CD4-positive, alpha-beta T cell treated with Interferon gamma for 1 hour (primary cell): ENCODE measurements at places on chromosomes 3 and 15.

GRCh38 chr3:182568876-182569275, 224.4 kb upstream of the ATP11B start:
- DNase-seq, result no peak

- DNase-seq, result no peak
These were observed 234.6 kb downstream of the THRB start for GRCh38 chr3:24259901-24260512.

- DNase-seq, result no peak
These were observed 482.4 kb upstream of the DPPA4 start for GRCh38 chr3:109819734-109820133.

GRCh38 chr3:27279123-27279522, 90.1 kb downstream of the NEK10 start:
- no peak for DNase-seq

DNA sequence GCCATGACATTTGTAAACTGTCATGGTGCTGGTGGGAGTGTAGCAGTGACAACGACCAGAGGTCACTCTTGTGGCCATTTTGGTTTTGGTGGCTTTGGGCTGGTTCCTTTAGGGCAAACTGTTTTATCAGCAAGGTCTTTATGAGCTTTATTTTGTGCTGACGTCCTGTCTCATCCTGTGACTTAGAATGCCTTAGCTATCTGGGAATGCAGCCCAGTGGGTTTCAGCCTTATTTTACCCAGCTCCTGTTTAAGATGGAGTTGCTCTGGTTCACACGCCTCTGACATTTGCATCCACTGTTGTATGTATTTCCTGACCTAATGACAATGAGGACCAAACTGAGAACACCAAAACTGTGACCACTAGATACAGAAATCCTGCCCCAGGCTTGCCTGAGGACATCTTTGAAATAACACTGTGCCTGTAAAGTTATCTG, 37.6 kb downstream of the RAB8B start:
- DNase-seq, result no peak

GRCh38 chr3:155178810-155179436, 98.8 kb downstream of the MME start:
- DNase-seq, result no peak

GRCh38 chr3:171267104-171267503, 193.1 kb downstream of the TNIK start:
- no peak for DNase-seq

DNA sequence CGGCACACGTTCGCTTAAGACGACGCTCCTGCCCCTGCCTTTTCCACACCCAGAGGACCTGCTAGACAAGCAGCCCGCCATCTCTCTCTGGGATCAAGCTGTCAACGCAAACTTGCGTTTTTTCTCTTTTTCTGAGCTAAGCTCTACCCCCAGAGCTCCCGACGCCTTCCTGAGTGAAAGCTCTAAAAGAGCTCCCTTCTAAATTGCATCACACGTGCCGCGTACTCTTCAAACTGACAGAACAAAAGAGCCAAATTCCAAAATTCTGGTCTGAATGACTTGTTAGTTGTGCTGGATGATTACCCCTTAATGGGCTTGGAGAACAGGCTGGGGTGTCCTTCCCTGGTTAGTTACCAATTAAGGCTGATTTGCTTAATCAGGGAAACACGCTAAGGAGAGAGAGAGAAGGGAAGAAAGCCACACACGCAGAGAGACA, 81.2 kb downstream of the MDFIC2 start:
- DNase-seq, result no peak

DNA sequence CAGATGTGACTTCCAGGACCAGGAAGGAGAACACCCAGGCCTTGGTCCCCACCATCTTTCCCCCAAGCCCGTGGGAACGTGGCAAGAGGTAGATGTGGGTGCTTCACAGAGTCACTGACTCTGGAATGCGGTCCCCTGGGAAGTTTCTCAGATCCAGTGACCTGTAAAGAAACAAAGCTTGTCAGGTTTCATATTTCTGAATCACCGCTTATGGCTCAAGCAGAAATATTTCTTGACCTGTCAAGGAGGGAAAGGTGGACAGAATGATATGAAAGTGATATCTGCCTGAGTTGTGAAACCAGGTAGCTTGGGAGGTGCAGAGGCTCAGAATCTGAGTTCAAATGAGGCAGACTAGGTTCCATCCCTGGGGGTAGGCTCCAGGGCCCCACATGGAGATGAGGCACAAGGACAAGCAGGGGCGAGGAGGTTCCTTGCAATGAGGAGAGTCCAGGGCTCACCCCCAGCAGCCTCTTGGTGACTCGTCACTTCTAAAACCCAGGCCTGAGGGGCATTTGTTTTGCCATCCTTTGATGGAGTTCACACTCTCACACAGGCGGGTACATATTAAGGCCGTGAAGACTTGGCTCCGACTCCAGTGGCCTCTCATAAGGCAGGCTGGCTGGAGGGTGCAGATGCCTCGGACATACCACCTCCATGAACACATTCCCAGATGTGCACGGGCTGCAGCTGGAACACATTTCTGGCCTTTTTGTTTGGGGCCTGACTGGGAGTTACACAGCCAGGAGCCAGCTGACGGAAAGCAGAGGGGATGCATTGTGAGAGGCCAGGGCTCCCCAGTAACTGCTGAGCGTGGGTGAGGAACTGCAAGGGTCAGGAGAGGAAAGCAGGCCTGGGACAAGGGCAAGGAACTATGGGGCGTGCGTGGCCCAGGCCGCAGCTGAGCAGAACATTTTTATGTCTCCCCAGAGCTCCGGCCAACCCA, 1.3 kb downstream of the CILP start:
- DNase-seq, result no peak

- DNase-seq, result no peak
These were observed 10.0 kb downstream of the ANKDD1A start for GRCh38 chr15:64921711-64922110.

- no peak for DNase-seq
These were observed 301.7 kb upstream of the UMPS start for GRCh38 chr3:124428372-124429128.
